ENCODE measurements at places on chromosomes 16 and 17. TPM values are rescaled to one million over a fixed set of nuclear protein-coding genes. Genes with fewer than 3 reads are reported as not detected.

GRCh38 chr16:46748775-46749705, 896 bp upstream of the MYLK3 start:
- no peak for DNase-seq

DNA sequence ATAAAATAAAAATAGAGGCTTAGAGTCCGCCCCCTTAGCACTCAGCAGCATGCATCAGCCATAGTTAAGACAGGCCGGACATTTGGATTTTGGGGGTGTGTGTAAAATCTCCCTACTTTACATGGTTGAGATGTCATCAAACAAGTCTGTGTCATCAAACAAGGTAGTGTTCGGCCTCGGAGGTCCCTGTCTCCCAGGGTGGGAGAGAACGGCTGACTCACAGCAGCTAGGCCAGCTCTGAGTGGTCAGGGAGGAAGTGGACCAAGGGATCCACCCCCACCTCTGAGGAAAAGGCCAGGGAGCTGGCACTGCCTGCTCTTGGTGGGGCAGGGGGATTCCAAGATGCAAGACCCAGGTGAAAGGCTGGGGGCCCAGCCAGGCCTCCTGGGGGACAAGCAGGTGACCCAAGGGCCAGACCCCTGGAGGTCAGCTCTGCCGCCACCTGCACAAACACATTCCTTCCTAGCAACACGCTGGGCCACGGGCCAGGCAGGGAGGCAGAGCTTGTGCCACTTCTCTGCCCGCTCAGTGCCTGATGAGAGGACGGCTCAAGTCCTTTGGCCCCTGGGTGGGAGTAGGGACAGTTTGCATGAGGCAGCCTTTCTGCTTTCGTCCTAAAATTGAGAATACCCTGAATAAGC, 28.5 kb downstream of the KIFC3 start:
- no peak for DNase-seq

- no peak for DNase-seq
Measured at GRCh38 chr17:29294580-29294900, 592 bp upstream of the NUFIP2 start.

GRCh38 chr17:50790618-50791017, 23.3 kb upstream of the ANKRD40CL start:
- no peak for DNase-seq

DNA sequence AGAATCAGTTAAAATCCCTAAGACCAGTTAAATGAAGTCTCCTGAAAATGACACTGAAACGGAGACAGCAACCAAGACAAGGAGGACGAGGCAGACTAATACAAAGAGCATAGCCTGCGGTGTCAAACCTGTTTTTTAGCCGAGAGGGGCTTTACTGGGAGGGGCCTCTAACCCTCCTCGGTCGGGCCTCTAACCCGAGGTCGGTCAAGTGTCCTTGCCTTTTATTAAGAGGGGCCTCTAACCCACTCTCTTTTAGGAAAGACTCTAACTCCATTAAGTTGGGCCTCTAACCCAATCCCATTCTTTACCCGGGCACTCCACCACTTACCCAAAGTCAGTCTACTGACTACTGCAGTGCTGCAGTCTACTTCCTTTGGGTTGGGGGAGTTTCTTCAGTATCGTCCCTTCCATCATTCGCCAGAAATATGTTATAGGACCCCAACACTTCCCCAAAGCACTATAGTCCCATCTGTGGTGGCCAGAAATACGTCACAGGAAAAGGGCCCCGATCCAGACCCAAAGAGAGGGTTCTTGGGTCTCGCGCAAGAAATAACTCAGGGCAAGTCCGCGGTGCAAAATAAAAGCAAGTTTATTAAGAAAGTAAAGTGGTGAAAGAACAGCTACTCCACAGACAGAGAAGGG, 39.2 kb upstream of the ARL4D start:
- DNase-seq = no peak

GRCh38 chr17:36919407-36919968, 17.8 kb upstream of the LHX1 start:
- DNase-seq = no peak

DNA sequence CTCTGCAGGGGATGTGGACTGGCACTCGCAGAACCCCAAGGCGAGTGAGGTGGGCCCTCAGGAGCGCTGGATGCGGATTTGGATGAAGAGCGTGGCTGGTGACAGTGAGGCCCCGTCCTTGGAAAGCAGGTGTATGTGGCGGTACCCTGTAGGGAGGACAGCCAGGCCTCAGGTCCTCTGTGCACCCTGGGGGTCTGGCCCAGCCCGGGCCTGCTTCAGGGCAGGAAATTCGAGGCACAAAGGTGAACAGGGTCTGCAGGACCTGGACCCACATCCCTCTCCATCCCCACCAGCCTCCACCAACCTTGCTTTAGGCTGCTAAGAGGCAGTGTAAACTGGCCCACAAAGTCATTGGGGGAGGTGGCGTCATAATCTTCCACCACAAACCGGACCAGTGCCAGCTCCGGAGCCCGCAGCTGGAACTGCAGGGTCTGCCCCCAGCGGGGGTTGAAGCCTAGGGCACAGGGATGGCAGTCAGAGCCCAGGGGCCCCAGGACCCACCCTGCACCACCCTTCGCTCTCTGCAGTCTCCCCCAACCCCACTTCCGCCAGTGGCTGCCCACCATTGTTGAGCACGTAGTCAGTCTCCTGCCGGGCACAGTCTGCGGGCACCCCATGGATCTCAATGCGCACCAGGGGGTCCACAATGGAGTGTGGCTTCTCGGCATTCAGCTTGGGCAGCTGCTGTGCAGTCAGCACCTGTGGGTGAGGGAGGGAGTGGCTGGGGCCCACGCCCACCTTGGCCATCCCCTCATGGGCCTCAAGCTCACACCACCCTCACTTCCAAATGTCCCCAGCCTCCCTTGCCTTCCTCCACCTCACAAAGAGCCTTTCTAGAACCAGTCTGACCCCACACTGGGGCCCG, 19.5 kb downstream of the PLCD3 start:
- peak; percentile 67 for DNase-seq

DNA sequence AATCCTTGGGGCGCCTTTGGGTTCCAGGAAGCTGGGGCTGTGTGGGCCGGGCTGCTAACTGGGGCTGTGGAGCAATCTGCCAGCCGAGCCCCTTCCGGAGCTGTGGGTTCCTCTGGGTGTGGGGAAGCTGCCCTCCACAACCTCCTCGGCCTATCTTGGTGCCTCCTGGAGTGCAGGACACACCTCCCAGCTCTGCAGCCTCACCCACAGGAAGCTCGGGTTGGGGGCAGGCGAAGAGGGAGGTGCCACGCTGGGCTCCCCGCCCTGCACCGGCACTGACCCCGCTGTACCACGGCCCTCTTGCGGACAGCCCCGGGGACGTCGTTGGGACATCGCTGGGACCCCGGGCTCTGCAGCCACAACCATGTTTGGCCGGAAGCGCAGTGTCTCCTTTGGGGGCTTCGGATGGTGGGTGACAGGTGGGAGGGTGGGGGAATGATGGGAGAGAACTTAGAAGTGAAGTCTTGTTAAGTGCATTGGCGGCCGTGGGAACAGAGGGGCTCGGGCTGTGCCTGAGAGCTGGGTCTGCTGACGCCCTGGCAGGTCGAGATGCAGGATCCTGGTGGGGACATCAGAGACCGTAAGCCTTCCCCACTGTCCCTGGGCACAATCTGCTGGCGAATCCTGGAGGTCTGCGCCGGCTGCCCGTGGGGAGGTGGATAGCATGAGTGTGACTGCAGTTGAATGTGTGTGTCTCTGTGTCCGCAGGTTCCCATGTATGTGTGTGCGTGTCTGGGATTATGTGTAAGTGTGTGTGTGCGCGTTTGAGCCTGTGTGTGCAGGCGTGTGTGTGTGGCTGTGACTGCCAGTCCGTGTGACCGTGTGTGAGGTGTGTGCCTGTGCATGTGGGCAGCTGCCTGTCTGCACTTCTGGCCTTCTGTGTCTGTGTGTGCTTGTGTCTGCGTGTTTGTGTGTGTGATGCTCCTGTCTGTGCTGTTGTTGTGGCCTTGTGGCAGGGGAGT, at the start of gene RAP1GAP2:
RAP1GAP2 (plus strand) TSS at position 275 of the 962 bp plus-strand sequence; CDS start at position 365, 90 bp downstream.
- peak; percentile 54 for DNase-seq

GRCh38 chr17:73887739-73888138, 243.5 kb upstream of the SDK2 start:
- no peak for DNase-seq

GRCh38 chr17:57938061-57938502, 17.1 kb downstream of the CUEDC1 start:
- peak; percentile 1 for DNase-seq

DNA sequence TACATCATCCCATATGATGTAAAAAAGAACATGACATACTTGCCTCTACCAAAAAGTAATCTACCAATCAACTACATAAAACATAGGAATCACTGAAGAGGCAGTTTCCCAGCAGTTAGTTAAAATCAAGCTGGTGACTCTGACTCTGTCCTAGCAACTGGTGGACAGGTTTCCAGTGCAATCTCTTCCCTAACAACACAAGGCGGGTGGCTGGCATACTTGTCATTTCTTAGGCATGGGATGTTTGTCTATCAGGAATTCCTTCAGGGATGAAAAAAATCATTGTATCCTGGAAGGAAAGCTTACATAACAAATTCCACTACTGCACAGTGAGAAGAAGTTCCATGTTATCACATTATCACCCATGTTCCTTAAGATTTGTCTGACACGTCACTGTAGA, 50.9 kb downstream of the HELZ start:
- peak; percentile 29 for DNase-seq

DNA sequence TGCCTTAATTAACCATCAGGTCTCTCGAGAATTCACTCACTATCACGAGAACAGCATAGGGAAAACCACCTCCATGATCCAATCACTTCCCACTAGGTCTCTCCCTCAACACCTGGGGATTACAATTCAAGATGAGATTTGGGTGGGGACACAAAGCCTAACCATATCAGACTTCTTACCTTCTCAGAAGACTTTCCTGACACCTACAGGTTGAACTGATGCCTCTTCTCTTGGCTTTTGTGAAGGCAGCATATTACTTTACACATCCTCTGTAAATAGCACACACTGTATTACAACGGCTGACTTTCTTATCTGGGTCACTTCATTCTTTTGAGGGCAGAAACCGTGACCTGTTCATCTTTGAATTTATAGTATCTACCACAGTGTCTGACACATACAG, 23.6 kb downstream of the BMERB1 start:
- no peak for DNase-seq

GRCh38 chr16:86505185-86505898, 5.0 kb upstream of the FOXF1 start:
- DNase-seq = peak; percentile 84

GRCh38 chr17:79925242-79925957, 86.2 kb upstream of the CBX4 start:
- DNase-seq = peak; percentile 99

- DNase-seq = no peak
Measured at GRCh38 chr17:62802561-62803205, 5.4 kb downstream of the MARCHF10 start.

DNA sequence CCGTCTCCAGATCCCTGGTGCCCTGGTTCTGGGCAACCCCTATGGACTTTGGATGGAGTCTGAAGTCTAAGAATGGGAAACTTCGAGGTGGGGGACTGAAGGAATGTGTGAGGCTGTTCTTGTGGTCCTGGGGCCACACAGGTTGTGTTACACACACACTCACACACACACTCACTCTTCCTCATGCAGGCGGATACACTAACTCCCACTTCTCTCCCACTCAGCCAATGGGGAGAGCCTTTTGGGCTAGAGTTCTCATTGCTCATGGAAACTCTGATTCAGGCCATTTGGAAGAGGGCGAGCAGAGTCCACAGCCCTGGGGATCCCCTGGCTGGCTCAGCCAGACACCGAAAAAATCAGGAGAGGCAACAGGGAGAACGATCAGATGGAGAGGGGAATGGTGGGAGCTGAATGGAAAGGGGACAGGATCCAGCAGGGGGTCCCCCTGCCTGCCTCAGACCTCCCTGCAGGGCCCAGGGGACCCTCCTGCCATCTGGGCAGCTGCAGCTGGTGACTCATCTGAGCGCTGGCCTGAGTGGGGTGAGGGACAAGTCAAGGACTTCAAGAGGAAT, 9.1 kb downstream of the IGFBP4 start:
- peak; percentile 98 for DNase-seq

DNA sequence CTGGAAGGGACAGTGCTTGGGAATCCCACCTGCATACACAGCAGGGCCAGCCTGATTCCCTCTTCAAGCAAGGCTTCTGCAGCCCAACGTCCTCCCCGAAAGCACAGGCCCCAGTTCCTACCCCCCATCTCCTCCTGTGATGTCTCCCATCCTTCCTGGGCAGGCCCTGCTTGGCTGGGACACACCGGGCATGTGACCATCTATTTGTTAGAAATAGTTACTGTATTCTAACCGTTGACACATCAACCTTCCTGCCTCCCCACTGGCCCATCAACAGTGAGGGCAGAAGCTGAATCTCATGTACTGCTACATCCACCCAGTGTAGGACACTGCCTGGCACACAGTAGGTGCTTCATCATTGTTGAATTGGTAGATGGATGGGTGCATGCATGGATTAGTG, 10.7 kb downstream of the PRR29 start:
- no peak for DNase-seq

DNA sequence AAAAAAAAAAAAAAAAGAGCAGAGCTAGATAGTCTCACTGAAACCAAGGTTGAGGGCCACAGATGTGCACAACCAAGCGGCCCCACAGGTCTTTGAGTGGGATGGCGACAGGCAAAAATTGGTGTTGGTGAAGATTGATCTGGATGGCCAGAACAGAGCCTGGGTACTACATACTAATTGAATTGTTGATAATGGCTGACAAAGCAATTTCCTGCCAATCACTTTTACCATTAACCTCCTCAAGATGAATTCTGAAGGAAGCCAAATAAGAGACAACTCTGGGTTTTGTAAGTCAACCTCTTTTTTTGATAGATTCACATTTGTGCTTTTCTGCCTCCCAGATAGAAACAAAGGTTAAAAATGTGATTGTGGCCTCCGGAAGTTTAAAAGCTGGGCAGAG, 19.4 kb upstream of the HS3ST3B1 start:
- no peak for DNase-seq

DNA sequence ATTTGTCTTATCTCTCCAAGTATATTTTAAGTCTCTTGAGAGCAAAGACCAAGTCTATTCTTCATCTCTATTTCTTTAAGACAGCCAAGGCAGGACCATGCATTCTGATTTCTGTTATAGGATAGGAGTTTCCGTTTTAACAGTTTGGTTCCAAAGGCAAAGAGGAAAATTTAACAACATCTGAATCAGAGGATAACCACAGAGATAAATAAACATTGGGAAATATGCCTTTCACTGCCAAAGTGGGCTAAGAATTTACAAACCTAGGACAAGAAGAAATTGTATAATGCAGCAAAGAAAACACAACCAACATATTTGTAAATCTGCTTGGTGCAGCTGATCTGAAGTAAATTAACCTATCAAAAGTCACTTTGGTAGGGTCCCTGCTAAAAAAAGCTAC, 37.7 kb downstream of the USP32 start:
- peak; percentile 71 for DNase-seq

DNA sequence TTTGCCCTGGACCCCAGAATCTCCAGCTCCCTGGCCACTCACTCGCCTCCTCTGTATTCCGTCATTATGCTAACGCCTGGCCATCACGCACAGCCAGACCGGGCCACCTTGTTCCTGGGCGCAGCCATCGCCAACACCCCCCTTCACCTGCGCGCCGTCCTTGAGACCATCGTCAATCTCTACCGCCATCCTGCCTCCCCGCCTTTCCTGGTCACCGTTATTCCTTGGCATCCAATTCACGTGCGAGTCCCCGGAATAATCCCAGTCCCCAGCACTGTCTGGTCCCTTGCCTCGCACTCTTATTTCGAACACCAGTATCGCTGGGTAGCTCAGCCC, 541 bp downstream of the VKORC1 start:
- DNase-seq = peak; percentile 83

GRCh38 chr16:53756275-53756996, 52.5 kb downstream of the FTO start:
- DNase-seq = no peak

The MT1M gene
- total RNA-seq = 8.5 TPM

The ITGAX gene
- total RNA-seq = under 0.01 TPM

The ACSM2A gene
- total RNA-seq = not detected

The LRRC37A gene
- 6.2 TPM for total RNA-seq

The SLFN12 gene
- total RNA-seq = 25.6 TPM

The HOXB8 gene
- total RNA-seq = not detected

Data from osteoblast (primary cell).